Naive B cell (primary cell): ENCODE measurements at places on chromosomes 2 and 18. TPM values are rescaled to one million over a fixed set of nuclear protein-coding genes. Genes with fewer than 3 reads are reported as not detected.

DNA sequence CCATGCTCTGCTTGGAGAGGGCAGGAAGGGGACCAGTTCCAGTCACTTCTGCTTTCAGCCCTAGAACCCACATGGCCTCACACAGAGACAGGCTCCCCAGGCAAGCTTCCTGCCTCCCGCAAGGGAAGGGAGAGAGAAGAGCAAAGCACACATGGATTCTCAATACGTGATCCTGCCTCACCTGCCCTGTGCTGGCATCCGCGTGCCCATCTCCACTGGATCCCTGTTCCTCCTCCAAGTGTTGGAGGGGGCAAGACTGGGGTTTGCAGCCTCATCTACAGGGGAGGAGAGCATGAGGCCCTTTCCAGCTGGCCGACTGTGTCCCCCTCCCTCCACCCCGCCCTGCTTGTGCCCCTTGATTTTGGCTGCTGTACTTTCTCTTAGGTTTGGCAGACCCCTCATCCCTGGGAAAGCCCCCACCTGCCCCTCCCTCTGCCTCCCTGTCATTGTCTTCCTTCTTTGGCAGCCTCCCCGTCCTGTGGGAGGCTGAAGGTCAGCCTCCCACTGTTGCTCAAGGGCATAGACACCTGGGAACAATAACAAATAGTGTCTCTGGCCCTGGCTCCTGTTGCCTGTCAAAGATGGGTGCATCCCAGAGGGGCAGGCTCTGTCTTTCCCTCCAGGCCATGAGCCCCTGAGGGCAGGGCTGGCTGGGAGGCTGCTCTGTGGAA lies 22.7 kb downstream of the KCNF1 start:
- H3K27ac ChIP-seq, result no peak overlapping the region
- H3K4me3 ChIP-seq, result no peak overlapping the region
- peaks cover 8% of the 10 kb centered on the region for H3K36me3 ChIP-seq

The SERPINE2 gene
- polyA plus RNA-seq, result 6.1 TPM

The EFR3B gene
- not detected for polyA plus RNA-seq

- no peak for DNase-seq
- H3K36me3 ChIP-seq, result peaks cover 9% of the 10 kb centered on the region
These were observed 19.7 kb upstream of the STPG4 start for GRCh38 chr2:47174733-47175361.

- no peak overlapping the region for H3K27ac ChIP-seq
- H3K4me1 ChIP-seq, result no peaks in the 10 kb centered on the region
- H3K27me3 ChIP-seq, result peaks cover 34% of the 10 kb centered on the region
- H3K36me3 ChIP-seq, result no peaks in the 10 kb centered on the region
- DNase-seq, result no peak
These were observed 11.1 kb downstream of the CLEC4F start for GRCh38 chr2:70808983-70809958.

The RIT2 gene
- not detected for polyA plus RNA-seq

DNA sequence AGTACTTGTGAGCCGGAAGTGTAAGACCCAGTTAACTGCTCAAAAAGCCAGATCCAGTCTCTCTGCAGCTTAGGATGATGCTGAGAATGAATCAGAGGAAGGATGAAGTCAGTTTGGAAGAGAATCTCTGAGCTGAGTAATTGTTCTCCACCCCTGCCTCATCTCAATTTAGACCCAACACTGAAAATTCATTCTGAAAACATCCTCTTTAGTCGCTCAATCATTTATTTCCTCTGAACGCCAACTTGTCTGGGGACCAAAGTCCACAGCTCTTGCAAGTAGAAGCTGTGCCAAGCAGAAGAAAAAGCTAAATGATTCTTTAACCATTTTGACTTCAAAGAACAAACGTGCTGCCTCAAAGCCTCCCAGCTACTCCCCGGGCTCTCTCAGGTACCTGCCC lies 177.1 kb upstream of the KLHL29 start:
- no peaks in the 10 kb centered on the region for H3K36me3 ChIP-seq
- H3K4me3 ChIP-seq, result no peak overlapping the region
- no peak for DNase-seq
- H3K27ac ChIP-seq, result no peak overlapping the region
- peaks cover 4% of the 10 kb centered on the region for H3K27me3 ChIP-seq
